ENCODE measurements at places on chromosomes 1 and 21. TPM values are rescaled to one million over a fixed set of nuclear protein-coding genes. Genes with fewer than 3 reads are reported as not detected.

COL9A2 gene
- 35.6 TPM for polyA plus RNA-seq

TSSK3 gene
- polyA plus RNA-seq: 3.4 TPM

SERINC2 gene
- 8.8 TPM for polyA plus RNA-seq

WARS2 gene
- 14.7 TPM for polyA plus RNA-seq

PPFIA4 gene
- 2.2 TPM for polyA plus RNA-seq

SH2D1B gene
- polyA plus RNA-seq: 0.09 TPM

ACTN2 gene
- 0.55 TPM for polyA plus RNA-seq

RGS13 gene
- polyA plus RNA-seq: not detected

All from left renal pelvis (tissue), 4 donors.